ENCODE measurements at places on chromosomes 3 and 15. TPM values are rescaled to one million over a fixed set of nuclear protein-coding genes. Genes with fewer than 3 reads are reported as not detected.
A peak's percentile ranks its signal among the peaks of the same experiment; 100 is the strongest.

DNA sequence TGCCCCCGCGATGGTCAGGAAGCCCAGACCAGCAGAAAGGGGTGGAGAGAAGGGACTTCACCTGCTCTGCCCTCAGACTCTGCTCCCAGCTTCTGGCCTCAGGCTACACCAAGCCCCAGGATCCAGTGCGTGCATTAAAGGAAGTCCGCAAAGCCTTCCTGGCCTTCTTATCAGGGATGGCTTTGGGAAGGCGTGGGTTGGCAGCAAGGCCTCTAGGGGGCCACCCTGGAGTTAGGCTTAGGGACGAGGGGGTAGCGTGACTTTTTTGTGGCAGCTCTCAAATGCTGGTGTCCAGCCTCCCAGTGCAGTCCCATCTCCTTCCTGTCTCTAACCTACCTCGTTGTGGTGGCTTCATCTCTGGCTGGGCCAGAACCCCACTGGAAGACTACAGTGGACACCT is 18.9 kb upstream of the RPL29 start:
- H3K4me3 ChIP-seq = no peak overlapping the region
- DNase-seq = no peak

- no peak overlapping the region for H3K4me3 ChIP-seq
- H3K36me3 ChIP-seq = no peaks in the 10 kb centered on the region
- no peak for DNase-seq
- no peaks in the 10 kb centered on the region for H3K4me1 ChIP-seq
These were observed 404.1 kb downstream of the EPHB1 start for GRCh38 chr3:135199137-135199536.

GRCh38 chr15:95113041-95113440 is 881.7 kb downstream of the MCTP2 start:
- no peak overlapping the region for H3K4me3 ChIP-seq
- DNase-seq = no peak
- no peaks in the 10 kb centered on the region for H3K36me3 ChIP-seq
- no peak overlapping the region for H3K27ac ChIP-seq
- H3K4me1 ChIP-seq = no peaks in the 10 kb centered on the region

DNA sequence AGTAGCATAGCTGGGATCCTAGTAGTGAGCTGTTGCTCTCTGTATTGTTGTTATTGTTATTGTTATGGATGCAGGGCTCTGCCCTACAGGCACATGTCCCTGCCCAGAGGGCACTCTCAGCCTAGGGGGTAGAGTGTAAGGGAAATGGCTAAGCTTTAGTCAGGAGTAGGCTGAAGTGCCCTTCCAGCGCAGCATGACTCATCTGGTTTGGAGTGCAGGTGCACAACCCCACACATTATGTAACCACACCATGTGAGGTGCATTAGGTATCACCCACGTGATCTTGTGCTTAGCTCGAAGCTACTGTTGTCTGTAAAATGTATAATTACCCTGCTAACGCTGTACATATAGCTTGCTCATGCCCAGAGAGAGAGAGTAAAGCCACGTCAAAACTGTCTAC is 48.3 kb upstream of the TIPARP start:
- H3K27me3 ChIP-seq = no peaks in the 10 kb centered on the region
- no peak overlapping the region for H3K4me3 ChIP-seq
- H3K36me3 ChIP-seq = no peaks in the 10 kb centered on the region
- no peak overlapping the region for H3K27ac ChIP-seq
- no peak for DNase-seq
- no peaks in the 10 kb centered on the region for H3K4me1 ChIP-seq

GRCh38 chr15:97966924-97967620 is 6.6 kb downstream of the ARRDC4 start:
- no peaks in the 10 kb centered on the region for H3K27me3 ChIP-seq
- H3K4me1 ChIP-seq = peaks cover 10% of the 10 kb centered on the region
- H3K36me3 ChIP-seq = peaks cover 19% of the 10 kb centered on the region
- H3K27ac ChIP-seq = no peak overlapping the region

Gene KBTBD13
- total RNA-seq = 3.1 TPM

DNA sequence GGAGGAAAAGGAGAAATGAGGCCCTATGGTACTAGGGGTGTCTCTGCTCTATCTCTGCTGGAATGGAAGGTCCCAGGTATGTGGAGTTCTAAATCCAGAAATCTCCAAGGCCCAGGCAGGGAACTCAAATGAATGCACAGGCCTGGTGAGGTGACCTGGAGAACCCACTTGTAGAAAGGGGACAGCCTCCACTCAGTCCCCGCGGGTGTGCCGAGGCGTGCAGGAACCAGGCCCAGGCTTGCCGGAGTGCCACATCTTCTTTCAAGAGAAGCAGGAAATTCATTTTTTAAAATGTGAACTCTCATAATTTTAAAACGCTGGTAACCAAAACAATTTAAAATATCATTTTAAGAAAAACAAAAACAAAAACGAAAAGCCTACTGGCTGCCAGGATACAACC is 32.2 kb upstream of the ADCY5 start:
- H3K27ac ChIP-seq = no peak overlapping the region
- DNase-seq = no peak
- no peaks in the 10 kb centered on the region for H3K4me1 ChIP-seq
- H3K27me3 ChIP-seq = no peaks in the 10 kb centered on the region
- H3K36me3 ChIP-seq = no peaks in the 10 kb centered on the region
- H3K4me3 ChIP-seq = no peak overlapping the region

DNA sequence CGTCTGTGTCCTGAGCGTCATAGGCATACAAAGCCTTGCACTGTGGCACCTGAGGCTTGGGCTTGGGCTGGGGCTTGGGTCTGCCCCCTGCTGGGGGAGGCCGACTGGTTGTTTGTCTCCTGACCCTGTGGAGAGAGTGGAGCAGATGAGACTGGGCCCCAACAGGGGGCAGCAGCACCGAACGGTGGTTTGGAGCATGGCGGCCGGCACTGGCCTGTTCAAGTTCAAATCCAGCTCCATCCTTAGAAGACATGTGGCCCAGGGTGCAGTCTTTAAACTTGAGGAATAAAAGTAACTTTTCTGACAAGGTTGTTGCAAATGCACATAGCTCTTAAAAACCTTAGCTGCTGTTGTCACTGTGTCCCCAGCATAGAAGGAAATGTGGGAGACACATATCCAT is 33.3 kb downstream of the CCNB2 start:
- H3K4me1 ChIP-seq = no peaks in the 10 kb centered on the region
- H3K27ac ChIP-seq = no peak overlapping the region
- no peak overlapping the region for H3K4me3 ChIP-seq
- DNase-seq = no peak
- peaks cover 31% of the 10 kb centered on the region for H3K36me3 ChIP-seq
- no peaks in the 10 kb centered on the region for H3K27me3 ChIP-seq

DNA sequence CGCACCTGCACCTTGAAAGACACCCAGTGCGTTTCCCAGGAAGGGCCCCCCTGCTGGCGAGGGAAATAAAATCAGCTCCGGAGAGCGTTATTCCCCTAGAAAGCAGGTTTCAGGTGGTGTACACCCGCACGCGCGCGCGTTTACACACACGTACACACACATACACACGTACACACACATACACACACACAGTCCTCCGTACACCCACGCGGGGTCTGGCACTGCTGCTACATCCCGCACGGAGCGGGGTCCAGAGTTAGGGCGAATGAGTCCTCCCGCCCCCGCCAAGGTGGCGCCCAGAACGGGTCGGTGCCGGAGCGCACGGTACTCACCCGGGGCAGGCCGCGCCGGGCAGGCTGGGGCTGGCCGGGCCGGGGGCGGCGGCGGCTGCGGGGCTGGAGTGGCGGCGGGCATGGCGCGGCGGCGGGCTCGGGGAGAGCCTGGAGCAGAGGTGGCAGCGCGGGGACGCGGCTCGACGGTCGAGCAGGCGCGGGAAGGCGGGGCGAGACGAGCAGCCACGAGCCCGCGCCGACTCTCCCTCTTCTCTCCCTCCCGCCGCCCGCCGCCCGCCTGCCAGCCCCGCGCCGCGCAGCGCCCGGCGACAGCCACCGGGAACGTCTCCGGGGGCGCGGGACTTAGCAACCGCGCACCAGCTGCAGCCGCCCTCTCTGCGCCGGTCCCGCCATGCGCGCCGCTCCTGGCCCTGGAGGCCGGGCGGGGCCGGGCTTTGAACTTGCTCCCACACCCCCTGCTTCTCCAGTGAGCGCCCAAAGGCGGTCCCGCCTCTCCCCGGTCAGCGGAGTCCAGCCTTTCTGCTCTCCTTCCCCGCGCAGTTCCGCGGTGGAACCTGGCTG is at the start of gene DCLK3:
TSS of gene DCLK3 (minus strand) at position 704 of the 854 bp plus-strand sequence. CDS start at position 414, 290 bp downstream.
- DNase-seq = no peak
- no peak within 1 kb of the TSS for H3K27ac ChIP-seq
- peak within 1 kb of the TSS; percentile 55 for H3K4me3 ChIP-seq
- H3K27me3 ChIP-seq = no peaks in the 10 kb centered on the region

- DNase-seq = no peak
- H3K27ac ChIP-seq = no peak overlapping the region
- H3K4me1 ChIP-seq = peaks cover 4% of the 10 kb centered on the region
These were observed 25.7 kb downstream of the LIPC start for GRCh38 chr15:58457466-58457965.

GRCh38 chr15:48076454-48076853 is 44.3 kb upstream of the SLC24A5 start:
- H3K36me3 ChIP-seq = no peaks in the 10 kb centered on the region
- DNase-seq = no peak
- no peaks in the 10 kb centered on the region for H3K27me3 ChIP-seq
- no peak overlapping the region for H3K27ac ChIP-seq

DNA sequence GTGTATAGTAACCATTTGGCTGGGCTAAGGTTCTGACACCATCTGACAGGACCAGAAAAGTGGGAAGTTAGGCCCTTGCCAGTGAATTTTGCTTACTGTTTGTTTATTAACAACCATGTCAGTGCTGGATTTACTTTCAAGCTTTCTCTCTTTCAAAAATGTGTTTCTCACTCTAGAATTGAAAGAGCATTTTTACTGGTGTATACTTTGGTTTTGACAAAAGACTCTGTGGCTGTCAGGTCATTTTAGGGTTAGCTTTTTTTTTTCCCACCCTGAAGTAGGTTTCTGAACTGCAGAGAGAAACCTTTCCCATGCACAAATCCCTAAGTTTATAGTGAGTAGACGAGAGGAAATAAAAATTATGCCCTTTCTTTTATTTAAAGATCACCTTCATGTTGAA is 230.0 kb upstream of the TBC1D5 start:
- H3K27ac ChIP-seq = no peak overlapping the region
- H3K36me3 ChIP-seq = no peaks in the 10 kb centered on the region
- no peak for DNase-seq
- no peak overlapping the region for H3K4me3 ChIP-seq

Gene EIF2A
- 173 TPM for total RNA-seq

DNA sequence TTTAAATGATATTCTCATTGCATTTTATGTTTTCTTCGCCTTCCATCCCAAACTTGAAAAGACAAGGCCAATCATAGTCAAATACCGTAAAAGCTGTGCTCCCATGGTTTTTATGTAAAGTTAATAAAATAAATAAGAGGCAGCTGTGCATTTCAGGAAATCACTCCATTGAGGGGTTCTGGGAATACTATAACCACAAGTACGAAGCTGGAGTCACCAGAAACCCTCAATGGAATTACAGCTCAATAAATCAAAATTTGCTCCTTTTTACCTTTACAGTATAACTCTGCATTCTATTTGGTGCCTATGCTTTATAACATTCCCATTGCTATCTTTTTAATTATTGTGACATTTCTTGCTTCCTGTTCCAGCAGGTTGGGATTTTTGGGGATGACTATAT is 77.2 kb downstream of the C3orf38 start:
- H3K4me1 ChIP-seq = no peaks in the 10 kb centered on the region
- H3K36me3 ChIP-seq = no peaks in the 10 kb centered on the region
- H3K27me3 ChIP-seq = no peaks in the 10 kb centered on the region
- no peak for DNase-seq
- H3K27ac ChIP-seq = no peak overlapping the region

DNA sequence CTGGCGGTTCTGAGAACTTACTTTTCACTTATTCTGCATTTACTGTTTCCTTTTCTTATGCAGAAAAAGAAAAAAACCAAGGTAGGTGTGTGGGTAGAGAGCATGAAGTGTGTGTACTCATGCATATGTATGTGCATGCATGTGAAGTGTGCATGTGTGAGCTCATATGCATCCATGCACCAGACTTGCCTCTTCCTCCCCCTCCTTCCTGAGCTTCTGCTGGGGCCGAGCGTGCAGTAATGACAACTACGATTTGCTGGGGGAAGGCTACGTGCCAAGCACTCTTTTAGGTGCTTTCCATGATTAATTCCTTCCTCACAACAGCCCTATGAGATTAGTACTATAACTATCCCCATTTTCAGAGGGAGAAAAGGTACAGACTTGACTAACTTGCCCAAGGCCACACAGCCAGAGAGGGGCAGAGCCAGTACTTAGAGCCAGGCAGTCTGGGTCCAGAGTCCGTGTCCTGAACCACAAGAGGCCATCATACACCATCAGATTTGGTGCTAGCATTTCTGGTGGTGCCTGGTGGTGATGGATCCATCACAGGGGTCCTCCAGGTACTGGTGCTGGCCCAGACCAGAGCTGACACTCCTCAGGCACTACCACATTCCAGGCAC is 46.7 kb downstream of the CAPN3 start:
- H3K27me3 ChIP-seq = no peaks in the 10 kb centered on the region
- DNase-seq = no peak
- H3K36me3 ChIP-seq = peaks cover 12% of the 10 kb centered on the region
- H3K4me1 ChIP-seq = no peaks in the 10 kb centered on the region

Gene CLRN1
- not detected for total RNA-seq

DNA sequence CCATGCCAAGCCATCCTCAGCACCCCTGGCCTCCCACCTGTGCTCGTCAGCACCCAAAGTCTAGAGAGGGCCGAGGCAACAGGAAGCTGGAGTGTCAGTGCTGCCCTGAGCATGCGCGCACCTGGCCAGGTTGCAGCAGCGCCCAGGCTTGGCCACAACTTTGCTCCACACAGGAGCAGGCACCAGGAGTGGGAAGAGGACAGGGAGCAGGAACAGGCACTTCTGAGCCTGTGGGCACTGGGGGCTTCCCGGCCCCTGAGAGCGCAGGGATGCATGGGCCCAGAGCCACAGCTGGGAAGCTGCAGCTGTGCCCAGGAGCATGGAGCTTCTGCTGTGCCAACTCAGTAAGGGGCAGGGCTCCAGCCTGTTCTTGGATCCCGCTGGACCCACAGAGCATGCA is 471.5 kb upstream of the WNT5A start:
- no peak for DNase-seq
- H3K27me3 ChIP-seq = no peaks in the 10 kb centered on the region
- no peak overlapping the region for H3K27ac ChIP-seq
- no peak overlapping the region for H3K4me3 ChIP-seq
- H3K36me3 ChIP-seq = no peaks in the 10 kb centered on the region
- H3K4me1 ChIP-seq = no peaks in the 10 kb centered on the region

DNA sequence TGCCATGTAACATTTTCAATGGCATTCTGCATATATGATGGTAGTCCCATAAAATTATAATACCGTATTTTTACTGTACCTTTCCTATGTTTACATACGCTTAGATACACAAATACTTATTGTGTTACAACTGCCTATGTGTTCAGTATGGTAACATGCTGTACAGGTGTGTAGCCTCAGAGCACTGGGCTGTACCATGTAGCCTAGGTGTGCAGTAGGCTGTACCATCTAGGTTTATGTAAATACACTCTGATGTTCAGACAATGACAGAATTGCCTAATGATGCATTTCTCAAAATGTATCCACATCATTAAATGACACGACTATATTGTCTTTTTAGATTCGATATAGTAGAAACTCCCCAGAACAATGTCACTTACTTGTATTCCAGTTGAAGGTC is 22.7 kb downstream of the CD80 start:
- H3K4me1 ChIP-seq = no peaks in the 10 kb centered on the region
- H3K27me3 ChIP-seq = no peaks in the 10 kb centered on the region
- DNase-seq = no peak
- no peak overlapping the region for H3K4me3 ChIP-seq
- no peak overlapping the region for H3K27ac ChIP-seq
- H3K36me3 ChIP-seq = no peaks in the 10 kb centered on the region

Gene RAB8B
- total RNA-seq = 64.1 TPM

GRCh38 chr3:41854956-41855355 is 106.9 kb downstream of the ULK4 start:
- no peaks in the 10 kb centered on the region for H3K27me3 ChIP-seq
- no peaks in the 10 kb centered on the region for H3K36me3 ChIP-seq
- H3K4me1 ChIP-seq = no peaks in the 10 kb centered on the region
- no peak overlapping the region for H3K4me3 ChIP-seq
